ENCODE measurements at places on chromosomes 3 and 15.

GRCh38 chr3:122464659-122465058, 48.8 kb upstream of the WDR5B start:
- no peak for DNase-seq

DNA sequence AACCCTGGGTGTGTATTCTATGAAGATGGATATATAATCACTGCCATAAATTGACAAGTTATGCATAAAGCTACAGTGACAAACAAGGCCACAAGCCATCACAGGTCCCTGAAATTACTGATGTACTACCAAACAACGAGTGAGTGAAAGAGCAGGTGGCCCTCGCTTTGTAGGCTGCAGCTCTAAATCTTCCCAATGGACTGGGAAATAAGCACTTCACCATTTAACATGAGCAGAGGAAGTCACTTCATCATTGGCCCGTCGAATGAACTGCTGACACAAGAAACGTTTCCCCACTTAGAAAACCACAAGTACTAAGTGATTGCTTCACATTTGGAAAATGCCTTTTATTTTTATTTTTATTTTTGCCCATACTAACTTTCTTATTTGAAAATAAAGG, 218.0 kb downstream of the ZNF385D start:
- peak; percentile 4 for DNase-seq

DNA sequence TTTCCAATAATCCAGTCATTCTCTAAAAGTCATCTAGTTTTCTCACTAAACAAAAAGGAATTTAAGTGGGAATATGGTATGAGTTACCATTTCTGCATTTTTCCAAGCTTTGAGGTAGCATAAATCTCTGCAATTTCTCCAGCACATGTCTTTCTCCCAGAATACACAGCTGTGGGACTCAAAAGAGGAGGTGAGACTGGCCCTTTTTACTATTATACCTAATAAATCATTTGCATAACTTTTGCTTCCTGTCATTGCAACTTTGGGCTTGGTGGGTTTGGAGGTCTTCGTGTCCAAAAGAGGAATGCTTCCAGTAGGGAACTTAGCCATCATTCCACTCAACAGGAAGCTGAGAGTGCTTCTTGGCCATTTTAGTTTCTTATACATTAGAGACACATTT, 94.8 kb downstream of the FMN1 start:
- no peak for DNase-seq

- DNase-seq: no peak
Measured at GRCh38 chr3:32870373-32871095, 52.7 kb downstream of the TRIM71 start.

DNA sequence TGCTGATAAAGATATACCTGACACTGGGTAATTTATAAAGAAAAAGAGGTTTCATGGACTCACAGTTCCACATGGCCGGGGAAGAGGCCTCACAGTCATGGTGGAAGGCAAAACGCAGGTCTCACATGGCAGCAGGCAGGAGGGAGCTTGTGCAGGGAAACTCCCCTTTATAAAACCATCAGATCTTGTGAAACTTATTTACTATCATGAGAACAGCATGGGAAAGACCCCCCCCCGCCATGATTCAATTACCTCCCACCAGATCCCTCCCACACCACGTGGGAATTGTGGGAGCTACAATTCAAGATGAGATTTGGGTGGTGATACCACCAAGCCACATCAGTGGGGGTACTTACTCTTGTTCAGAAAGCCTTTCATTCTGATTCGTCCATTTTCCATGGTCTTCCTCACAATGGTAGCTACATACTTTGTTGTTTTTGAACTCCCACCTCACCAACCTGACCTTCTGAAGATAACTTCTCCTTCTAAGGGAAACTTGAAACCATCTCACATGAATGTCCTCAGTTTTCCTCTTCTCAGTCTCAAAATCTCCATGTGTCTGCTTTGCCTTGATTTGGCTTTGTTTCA, 275.6 kb upstream of the PROK2 start:
- DNase-seq: no peak

DNA sequence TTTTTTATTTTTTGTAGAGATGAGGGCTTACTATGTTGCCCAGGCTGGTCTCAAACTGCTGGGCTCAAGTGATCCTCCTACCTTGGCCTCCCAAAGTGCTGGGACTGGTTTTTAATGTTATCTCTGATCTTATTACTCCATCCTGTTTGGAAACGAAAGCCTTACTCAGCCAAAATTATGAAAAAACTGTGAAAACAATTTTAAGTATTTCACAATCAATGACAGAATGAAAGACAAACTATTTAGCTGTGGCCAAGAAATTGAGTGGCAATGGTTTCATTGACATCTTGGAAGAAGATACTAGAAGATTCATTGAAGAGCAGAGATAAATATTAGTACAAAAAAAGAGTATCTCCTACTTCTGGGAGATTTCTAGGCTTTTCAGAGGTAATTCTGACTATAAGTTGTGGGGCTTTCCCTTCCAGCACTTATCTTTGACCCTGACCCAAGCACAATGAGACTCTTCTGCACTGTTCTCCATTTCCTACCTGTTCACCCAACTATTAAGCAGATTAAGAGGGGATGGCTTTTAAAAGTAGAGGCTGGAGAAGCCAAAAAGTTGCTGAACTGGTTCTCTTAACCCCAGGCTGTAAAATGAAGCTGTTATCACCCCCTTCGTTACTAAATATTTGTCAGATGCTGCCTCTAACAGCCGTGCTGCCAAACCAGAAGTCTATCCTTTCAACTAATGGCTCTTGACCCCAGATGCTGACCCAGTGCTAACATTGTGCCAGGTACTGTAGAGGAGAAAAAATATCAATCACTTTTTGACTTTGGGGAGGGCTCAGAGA, 14.2 kb upstream of the SLC25A36 start:
- no peak for DNase-seq

DNA sequence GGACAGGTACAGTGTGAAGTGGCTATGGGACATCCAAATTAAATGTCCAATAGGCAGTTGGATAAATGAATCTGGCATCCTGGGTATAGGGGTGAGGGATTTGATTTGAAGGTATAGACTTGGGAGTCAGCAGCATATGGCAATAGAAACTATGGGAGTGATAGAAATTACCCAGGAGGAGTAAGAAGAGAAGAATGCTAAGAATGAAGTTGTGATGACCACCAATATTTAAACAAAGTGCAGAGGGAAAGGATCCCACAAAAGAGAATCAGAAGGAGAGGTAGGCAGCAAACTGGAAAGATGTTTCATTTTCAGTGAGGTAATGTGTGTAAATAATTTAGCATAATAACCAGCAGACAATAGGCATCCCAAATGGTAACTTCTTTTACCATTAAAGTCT, 13.8 kb upstream of the MSL2 start:
- DNase-seq: no peak

DNA sequence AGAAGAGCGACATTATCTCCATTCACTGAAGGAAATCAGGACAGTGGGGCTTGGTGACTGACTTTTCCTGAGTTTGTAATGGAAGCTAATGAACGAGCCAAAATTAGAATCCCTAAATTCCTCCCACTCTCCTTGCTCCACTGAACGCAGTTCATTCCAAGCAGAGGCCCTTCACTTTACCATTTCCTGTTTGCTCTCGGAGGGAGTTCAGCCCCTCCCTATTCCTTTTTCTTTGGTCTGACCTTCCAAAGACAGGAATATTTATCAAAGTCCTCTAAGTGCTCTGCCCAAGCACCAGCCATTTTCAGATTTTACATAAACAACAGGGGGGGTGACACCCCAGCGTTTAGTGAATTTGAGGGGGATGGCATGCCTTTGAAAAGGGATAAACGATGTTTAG, 24.0 kb upstream of the PTPRG start:
- DNase-seq: no peak

DNA sequence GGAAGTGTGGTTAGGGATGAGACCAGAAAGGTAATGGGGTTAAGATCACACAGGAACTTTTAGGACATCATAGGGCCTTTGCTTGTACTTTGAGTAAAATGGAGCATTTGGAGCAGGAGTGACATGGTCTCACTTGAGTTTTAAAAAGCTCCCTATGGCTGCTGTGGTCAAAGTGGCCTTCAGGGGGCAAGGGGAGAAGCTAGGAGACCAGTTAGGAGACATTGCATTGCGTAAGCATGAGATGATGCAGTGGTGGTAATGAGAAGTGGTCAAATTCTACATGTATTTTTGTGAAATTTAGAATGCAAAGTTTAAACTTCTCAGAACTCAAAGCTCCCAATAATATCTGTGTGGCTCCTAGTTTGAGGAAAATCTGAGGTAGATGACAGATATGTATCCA, 27.9 kb downstream of the MED12L start:
- no peak for DNase-seq

DNA sequence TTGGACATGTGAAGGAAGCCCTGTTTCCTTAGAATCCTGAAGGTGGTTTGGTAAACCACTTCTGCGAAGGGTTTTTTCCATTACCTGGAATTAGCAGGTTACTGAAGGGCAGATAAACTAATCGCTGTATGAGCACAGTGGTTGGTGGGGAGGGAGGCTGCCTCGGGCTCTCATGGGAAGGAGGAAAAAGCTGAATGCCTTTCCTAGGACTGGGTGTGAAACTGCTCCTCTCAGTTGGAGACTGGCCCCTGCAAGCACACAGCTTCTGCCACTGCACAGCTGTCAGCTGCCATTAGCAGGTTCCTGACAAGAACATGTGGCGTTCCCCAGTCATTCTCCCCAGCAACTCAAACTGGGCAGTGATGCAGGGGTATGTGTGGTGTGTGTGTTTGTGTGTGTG, 376.3 kb downstream of the GAP43 start:
- no peak for DNase-seq

DNA sequence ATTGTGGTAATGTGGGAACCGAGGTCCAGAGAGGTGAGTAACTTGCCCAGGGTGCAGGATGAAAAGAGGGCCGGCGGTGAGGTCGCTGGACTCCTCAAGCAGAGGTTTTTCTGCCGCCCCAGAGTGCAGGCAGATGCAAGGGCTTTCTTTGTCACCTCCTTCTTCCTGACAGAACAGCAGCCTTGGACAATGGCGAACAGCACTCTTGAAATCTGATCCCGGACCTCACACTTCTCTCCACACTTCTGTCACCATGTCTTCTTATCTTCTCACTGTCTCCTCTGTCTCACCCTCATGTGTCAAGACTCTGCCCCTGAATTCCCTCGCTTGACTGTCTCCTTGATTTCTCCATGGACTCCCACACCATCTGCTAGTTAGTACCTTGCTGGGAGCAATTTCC, 15.4 kb upstream of the VPS8 start:
- no peak for DNase-seq

- DNase-seq: no peak
Measured at GRCh38 chr3:49712631-49713317, 6.7 kb downstream of the AMIGO3 start.

DNA sequence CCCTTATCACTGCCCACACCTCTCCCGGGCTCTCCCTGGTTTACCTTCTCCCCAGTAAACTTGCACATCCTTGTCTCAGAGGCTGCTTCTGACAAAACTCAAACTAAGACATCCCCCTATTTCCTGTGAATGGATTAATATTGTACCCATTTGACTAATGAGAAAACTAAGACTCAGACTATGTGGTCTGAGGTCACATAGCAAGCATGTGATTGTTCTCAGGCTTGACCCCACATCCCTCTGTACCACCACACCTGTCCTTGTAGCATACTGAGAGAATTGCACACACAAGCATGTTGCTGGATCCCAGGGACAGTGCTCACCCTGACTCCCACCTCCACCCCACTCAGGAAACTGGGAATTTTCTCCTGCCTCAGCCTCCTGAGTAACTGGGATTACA, 90.7 kb upstream of the HES1 start:
- no peak for DNase-seq

DNA sequence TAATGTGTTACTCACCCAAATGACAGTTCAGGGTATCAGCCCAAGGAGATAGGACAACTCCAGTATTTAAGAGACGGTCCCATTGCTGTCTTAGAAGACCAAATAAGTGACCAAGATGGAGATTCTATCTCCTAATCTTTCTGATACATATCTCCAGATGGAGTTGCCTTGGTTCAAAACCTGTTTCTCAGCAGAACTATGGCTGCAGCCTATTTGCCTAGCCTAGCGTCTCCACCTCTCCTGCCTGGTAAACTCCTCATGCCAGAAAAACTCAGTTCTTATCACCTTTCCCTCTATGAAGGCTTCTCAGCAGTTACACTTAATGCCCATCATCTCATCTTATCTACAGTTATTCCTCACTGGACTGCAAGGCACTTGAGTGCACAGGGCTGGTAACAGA, 1.2 kb upstream of the CSPG5 start:
- no peak for DNase-seq

DNA sequence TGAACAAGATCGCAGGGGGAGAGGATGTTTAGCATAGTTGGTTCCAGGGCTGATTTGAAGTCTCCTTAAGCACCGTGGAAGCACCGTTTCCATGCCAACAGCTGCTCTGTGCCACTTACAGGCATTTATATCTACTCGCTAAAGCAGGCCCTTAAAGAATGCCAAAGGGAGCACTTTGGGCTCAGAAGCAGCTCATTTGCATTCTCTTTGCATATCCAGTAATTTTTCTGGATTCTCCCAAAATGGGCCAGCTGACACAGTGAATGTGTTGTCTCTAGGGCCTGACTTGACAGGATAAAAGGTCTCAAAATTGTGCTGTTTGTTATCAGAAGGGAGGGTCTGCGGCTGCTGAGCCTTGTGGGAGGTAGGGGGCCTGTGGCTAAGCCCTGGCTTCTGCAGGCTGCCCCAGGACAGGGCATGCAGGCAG, 138.6 kb downstream of the FBLN2 start:
- no peak for DNase-seq

GRCh38 chr15:35460616-35461015, 85.3 kb downstream of the DPH6 start:
- DNase-seq: no peak

- DNase-seq: no peak
Measured at GRCh38 chr3:23304424-23304823, 101.3 kb downstream of the UBE2E2 start.

- DNase-seq: no peak
Measured at GRCh38 chr15:98782801-98783200, 134.5 kb downstream of the IGF1R start.

DNA sequence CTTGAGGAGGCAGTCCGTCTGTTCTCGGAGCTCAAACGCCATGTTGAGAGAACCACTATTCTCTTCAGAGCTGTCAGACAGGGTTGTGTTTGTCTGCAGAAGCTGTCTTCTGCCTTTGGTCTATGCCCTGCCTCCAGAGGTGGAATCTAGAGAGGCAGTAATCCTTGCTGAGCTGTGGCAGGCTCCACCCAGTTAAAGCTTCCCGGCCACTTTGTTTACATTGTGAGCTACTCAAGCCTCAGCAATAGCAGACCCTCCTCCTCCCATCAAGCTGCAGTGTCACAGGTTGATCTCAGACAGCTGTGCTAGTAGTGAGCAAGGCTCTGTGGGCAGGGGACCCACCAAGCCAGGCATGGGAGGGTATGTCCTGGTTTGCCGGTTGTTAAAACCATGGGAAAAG, 8.9 kb downstream of the OR5AC2 start:
- DNase-seq: peak; percentile 29

GRCh38 chr15:60320365-60320764, 77.4 kb downstream of the ANXA2 start:
- DNase-seq: no peak

GRCh38 chr3:30630238-30631030, 24.0 kb downstream of the TGFBR2 start:
- DNase-seq: no peak

GRCh38 chr3:146337991-146338390, 87.1 kb upstream of the PLSCR4 start:
- no peak for DNase-seq

Measured in NCI-H1105 treated with DMSO at 0.1 percent for 48 hours (cell line).